Stimulated activated CD8-positive, alpha-beta memory T cell treated with anti-CD3 and anti-CD28 coated beads, Interleukin-15, amount 100 ng/mL, for 24 hours (primary cell): ENCODE measurements at places on chromosomes 12 and 14.

DNA sequence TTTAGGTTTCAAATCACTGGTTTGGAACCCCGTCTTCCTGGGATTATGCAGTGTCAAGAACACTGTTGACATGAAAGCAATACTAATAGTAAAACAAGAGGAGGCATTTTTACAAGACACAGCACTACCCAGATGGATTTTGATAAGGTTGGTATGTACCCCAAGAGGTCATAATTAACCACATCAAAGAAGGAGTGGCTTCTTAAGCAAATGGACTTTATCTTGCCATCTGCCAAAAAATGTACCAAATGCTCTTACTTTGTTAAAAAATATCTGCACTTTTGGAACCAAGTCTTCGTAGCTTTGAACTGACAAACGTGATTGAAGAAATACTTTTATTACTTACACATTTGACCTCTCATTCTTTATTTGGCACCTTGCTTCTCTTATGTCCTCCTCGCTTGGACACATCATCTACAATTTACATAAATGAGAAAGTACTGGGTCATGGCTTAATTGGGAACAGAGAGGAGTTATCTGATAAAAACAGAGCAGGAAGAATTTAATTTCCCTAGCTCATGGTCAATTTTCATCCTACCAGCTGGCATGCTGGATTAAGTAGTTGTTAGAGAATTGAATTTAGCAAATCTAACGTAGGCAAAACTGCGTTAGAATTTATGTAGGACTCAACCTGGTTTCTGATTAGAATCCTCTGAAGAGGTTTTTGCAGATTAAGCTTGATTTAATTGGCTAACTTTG, 54.5 kb upstream of the PRICKLE1 start:
- DNase-seq, result no peak

- DNase-seq, result no peak
Measured at GRCh38 chr14:69780092-69780491, 13.2 kb downstream of the SRSF5 start.

DNA sequence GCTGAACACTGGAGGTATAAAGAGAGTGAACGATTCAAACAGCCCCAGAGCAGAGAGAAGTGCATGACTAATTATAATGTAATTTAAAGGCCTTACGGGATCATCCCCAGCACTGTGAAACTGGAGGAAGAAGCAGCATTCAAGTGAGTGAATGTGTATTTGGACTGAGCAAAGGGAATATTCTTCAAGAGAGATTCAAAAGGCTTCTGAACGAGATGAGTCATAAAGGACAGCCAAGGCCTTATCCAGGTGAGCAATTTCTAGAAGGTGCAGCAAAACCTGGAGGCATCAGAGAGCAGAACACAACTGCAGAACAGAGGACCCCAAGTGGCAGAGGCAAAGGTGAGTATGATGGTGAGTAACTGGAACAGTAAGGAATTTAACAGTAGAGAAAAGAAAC, 127.2 kb downstream of the BCAT1 start:
- no peak for DNase-seq

GRCh38 chr12:91417650-91418049, 235.0 kb upstream of the DCN start:
- DNase-seq, result no peak

DNA sequence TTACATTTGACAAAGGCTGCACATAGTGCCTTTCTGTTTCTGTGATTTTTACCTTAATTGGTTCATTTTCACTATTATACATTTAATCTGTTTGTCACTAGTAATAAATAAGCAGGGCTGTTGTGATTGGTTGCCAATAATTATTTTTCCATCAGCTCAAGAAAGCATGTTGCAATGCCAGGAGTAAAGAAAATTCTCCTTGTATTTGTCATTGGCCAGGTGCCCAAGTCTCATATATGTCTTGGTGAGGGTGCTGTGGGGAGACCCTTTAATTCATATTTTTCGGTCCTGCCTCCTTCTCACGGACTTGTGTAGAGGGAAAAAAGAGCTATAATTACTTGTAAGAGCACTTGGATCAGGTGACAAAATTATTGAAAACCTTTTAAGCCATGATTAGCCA, 108.0 kb downstream of the KITLG start:
- DNase-seq, result no peak

GRCh38 chr14:102793531-102794328, 16.5 kb downstream of the TRAF3 start:
- no peak for DNase-seq
